Left colon (tissue), 2 donors: ENCODE measurements at places on chromosomes 16 and 17. TPM values are rescaled to one million over a fixed set of nuclear protein-coding genes. Genes with fewer than 3 reads are reported as not detected.

DNA sequence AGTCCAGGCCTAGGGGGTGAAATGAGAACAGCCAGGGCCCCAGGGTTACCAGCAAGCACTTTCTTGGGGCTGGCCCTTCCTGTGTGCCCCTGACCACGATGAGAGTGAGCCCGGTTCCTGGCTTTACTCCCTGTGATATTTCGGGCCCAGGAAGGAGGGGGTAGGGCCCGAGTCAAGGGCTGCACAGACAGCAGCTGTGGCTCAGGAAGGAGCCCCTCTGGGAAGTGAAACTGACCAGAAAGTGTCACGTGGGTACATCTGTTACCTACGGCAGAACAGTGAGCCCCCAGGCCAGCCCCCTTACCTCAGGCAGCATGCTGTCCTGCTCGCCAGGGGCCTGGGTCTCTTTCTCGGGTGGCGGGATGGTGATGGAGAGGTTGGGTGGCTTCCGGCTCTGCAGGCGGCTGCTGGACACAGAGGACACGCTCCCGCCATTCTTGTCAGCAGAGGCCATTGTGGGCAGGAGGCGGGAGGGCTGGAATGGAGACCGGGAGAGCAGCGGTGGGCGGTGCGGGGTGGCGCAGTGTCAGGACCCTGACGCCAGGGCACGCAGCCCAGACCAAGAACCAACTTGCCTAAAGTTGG is 13.8 kb downstream of the AANAT start:
- peak; percentile 56 for DNase-seq

DNA sequence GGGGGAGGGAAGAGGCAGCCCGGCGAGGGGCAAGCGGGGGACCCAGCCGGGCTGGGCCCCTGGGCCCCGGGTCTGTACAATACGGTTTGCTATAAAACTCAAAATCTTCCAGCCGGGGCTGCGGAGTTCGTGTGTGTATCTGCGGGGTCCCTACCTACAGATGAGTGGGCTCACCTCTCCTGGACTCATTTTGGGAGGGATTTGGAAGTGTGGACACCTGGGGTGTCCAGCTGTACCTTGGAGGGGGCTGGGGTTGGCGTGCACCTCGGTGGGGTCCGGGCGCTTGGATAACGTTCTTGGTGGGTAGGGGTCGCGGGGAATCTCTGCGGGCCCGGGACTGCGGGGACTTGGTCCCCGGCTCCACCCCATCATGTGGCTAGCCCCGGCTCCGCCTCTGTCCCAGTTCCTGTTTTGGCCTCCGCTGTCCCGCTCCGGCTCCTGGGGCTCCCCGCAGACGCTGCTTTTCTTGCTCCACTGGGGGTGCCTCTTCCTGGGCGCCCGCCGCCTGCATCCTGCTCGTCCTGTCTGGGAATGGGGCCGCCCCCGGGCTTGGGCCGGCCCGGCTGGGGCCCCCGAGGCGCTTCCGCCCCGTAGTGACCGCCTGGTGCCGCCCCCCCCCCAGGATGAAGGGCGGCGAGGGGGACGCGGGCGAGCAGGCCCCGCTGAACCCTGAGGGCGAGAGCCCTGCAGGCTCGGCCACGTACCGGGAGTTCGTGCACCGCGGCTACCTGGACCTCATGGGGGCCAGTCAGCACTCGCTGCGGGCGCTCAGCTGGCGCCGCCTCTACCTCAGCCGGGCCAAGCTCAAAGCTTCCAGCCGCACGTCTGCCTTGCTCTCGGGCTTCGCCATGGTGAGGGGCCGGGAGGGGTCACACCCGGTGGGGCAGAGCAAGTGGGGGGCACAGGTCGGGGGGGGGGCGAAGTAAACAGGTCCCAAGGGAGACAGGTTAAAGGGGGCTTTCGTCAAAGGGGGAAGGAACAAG is at the start of gene ORAI3:
Gene ORAI3 (plus strand): TSS at position 402 of the 983 bp plus-strand sequence. CDS start 222 bp downstream, at position 624.
- peak; percentile 80 for DNase-seq

GRCh38 chr16:3171855-3172593 is 16.0 kb upstream of the OR1F1 start:
- no peak for DNase-seq

- DNase-seq: peak; percentile 76
These were observed 660 bp downstream of the RHBDF1 start for GRCh38 chr16:71540-72401.

DNA sequence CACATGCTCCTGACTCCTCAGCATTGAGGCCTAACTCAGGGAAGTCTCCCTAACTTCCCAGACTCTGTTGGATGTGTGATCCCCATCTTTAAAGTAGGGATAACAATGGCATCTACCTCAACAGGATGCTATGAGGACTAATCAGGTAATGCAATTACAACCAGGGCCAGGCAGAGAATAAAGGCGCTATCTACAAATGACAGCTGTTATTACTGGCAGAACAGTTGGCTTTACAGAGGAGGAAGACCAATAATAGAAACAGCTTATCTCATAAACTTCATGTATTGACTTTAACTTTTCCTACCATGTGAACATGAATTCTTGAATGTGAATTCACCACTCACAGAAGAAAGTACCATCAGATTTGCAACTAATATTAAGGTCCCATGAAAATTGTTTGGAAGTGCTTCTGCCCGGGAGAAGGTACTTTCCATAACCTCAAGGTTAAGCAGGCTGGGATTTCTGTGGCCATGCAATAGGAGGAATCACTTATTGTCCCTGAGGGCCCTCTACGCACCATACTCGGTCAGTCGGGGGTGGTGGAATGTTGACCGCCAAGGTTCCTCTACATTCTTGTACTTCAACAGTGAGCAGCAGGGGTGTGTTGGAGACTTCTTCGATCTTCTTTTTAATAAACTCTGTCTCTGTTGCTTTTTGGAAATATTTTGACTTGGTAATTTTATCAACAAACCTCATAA is 22.6 kb upstream of the ERN1 start:
- DNase-seq: no peak

DNA sequence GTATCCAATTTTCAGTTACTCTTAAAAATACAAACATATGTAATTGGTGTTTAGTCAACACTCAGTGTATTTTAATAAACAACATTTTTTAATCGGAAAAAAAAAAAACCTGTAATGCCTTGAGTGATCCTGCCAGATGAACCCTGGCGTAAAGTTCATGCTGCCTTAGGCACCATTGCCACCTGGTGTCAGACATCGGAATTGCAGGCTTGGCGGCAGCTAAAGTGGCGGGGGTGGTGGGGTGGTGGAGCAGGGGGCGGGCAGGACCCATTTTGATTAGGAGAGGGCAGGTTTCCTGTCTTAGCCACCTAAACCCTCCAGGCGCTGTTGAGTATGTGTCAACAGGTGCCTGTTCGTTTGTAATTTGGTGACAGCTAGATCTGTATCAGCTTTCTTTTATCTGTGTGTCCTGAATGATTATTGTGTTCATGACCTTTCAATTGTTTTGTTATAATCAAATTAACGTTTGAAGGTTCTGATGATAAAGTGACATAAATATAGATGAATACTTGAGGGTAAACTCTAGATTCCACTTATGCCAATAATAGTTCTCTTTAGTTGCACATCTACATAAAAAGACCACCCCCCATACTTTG is 588.7 kb downstream of the CDH13 start:
- no peak for DNase-seq

DNA sequence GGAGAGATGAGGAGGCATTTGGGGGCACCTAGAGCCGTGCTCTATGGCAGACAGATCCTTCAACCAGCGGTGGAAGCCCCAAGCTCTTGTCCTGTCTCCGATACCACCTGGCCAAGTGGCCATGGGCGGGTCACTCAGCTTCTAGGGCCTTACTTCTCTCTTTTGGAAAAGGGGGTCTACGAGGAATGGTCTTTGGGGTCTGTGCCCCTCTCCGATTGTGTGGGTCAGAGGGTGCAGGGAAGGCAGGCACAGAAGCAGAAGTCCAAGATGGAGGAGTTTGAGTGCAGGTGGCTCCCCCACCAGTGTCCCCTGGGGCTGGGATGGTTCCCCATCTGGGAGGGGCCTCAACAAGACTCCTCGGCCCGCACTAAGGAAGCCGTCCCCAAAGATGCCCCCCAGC is 116.7 kb downstream of the CCDC182 start:
- no peak for DNase-seq

GRCh38 chr17:50424246-50424995 is 1.6 kb upstream of the ACSF2 start:
- DNase-seq: no peak

KCNG4 gene
- not detected for total RNA-seq

MOSMO gene
- 9.6 TPM for total RNA-seq

CTRB1 gene
- 2.4 TPM for total RNA-seq

GFAP gene
- total RNA-seq: 0.11 TPM

PIK3R5 gene
- 3.2 TPM for total RNA-seq
